Left ventricle myocardium superior (tissue), 1 donor: ENCODE measurements at places on chromosomes 11 and 22. TPM values are rescaled to one million over a fixed set of nuclear protein-coding genes. Genes with fewer than 3 reads are reported as not detected.

- DNase-seq, result no peak
These were observed at the start of gene SAA2 for GRCh38 chr11:18248561-18248960. SAA2 (minus strand) TSS chr11:18248668; CDS start chr11:18248011, 657 bp downstream.

- DNase-seq, result no peak
These were observed 16.6 kb downstream of the SEC14L3 start for GRCh38 chr22:30455075-30455840.

GRCh38 chr11:119421941-119422808 lies 797 bp downstream of the THY1 start:
- DNase-seq, result no peak

DNA sequence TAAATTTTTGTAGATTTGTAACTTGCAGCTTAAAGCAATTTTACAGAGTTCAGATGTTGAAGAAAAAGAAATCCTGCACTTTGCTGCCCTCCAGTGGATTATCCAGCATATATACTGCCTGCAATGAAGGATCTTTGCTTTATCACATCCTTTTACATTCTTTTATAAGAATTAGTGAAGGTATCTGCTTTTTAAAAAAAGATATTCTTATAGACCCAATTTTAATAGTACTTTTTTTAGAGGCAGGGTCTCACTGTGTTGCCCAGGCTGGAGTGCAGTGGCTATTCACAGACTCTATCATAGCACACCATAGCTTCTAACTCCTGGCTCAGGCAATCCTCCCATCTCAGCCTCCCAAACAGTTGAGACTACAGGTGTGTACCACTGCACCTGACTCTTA lies 60.7 kb downstream of the TTC17 start:
- DNase-seq, result no peak

GRCh38 chr11:70090961-70091381 lies 12.9 kb downstream of the ANO1 start:
- DNase-seq, result peak; percentile 85

DNA sequence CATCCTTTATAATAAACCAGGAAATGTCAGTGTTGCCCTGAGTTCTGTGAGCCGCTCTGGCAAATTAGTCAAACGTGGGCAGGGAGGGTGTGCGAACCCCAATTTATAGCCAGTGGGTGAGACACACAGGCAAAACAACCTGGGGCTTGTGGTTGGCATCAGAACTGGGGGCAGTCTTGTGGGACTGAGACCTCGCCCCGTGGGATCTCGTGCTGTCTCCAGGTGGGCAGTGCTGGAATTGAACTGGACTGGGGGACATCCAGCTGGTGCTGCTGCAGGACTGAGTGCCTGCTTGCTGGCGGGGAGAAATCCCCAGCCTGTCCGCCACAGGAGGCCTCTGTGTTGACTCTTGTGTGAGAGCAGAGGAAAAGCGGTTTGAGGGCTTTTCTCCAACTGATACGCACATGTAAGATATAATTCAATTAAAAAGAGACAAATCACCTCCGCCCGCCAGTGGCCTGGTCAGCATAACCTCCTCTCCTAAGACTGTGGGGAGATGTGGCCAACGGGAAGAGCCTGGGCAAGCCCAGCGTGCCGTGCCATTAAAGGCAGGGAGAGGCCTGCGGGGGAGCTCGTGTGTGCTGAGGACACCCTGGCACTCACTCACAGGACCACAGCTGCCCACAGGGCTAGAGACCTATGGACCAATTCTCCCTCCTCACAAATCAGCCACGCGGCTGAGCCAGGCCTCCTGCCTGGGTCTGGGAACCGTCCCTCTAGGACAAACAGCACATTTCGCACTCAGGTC lies 18.4 kb downstream of the SULT4A1 start:
- DNase-seq, result no peak

DNA sequence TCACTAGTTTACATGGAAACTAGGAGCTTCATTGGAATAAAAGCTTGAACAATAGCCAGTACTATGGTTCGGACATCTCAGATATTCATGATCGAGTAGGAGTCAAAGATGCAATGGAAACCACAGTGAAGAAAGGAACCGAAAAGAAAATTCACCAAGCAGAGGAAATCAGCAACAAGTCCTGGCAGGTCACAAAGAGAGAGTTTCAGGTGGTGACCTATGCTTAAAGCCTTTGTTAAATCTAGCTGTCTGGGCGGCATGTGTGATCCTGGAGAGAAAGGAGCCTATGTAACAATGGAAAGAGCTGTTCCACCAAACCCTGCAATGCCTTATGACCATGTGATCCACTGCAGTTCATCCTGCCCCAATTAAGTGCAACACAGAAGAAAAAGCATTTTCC lies 68.9 kb upstream of the POU2AF2 start:
- no peak for DNase-seq

MACROD1 gene
- 139 TPM for total RNA-seq

DNA sequence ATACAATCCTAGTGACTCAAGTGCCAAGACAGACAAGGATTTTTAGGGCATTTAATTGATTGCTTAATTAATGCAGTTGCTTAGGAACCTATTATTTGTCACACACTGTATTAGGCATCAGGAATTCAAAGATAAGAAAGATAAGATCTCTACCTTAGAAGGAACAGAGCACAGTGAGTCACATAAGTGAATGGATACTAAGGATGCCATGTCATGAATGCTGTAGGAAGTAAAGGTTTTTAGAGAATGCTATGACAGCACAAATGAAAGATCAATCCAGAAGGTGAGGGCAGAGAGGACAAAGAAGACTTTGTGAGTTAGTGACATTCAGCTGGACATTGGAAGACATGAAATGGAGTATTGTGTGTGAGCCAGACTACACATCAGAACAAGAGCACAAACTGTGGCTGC lies 147.9 kb upstream of the DDI1 start:
- no peak for DNase-seq

GRCh38 chr22:25770333-25770732 lies 28.3 kb downstream of the MYO18B start:
- DNase-seq, result no peak

DNA sequence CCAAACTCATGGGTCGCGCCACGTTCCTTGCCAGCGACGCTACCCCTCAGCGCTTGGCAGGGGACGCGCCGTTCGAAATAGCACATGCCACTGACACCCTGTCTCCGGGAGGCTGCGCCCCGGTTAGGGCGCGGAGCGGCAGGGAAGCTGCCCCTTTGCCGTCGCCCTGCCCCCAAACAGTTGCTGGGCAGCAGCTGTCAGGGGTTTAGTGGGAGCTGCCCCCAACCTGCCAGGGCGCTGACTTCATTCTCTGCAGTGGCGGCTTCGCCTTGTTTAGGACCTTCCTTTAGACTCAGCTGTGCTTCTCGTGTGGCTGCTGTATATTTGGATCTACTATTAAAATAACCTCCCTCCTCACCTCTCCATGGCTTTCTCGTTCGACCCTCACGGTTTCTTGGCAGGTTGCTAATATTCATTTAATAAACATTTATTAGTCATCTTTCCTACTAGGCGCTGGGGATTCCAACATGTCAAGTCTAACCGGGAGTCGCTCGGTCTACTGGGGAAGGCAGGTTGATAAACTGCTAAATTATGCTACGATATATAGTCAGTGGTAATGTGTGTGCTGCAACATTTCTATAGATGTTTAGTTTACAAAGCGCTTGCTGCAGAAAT lies 782 bp downstream of the TMEM109 start:
- peak; percentile 65 for DNase-seq

GRCh38 chr11:12746593-12747097 lies 72.4 kb downstream of the TEAD1 start:
- peak; percentile 88 for DNase-seq

- DNase-seq, result peak; percentile 78
These were observed 26.6 kb upstream of the L3MBTL2 start for GRCh38 chr22:41178425-41178975.

DUSP8 gene
- 7.7 TPM for total RNA-seq

DNA sequence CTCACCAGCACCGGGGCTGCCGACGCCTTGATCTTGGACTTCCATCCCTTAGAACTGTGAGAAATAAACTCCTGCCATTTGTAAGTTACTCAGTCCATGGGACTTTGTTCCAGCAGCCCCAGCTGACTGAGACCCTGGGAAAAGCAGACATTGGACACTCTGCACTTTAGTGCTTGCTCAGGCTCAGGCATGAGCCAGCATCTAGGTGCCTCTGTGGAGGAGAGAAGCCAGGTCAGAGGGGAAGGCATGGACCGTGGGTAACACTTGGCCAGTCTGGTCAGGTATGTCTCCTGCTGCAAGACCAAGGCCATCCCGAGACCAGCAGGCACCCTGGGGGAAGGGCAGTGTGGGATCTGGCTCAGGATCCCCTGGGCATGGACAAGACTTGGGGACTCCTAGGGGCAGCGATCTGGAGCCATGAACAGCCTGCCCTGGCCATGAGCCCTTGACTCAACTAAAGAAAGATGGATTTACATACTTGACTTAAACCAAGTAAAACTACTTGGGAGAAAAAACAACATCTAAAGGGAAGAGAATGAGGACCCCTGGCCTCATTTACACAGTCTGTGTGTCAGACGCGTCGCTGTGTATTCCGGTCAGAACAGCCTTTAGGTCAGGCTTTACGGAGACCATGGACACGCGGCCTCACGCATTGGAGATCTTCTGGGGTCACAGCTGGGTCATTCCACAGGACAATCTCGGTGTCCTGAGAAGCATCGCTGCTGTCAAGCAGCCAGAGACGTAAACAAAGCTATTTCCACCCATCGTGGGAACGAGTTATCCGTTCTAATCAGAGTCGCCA lies 497.1 kb downstream of the BRD1 start:
- DNase-seq, result no peak

NPAS4 gene
- not detected for total RNA-seq

DNA sequence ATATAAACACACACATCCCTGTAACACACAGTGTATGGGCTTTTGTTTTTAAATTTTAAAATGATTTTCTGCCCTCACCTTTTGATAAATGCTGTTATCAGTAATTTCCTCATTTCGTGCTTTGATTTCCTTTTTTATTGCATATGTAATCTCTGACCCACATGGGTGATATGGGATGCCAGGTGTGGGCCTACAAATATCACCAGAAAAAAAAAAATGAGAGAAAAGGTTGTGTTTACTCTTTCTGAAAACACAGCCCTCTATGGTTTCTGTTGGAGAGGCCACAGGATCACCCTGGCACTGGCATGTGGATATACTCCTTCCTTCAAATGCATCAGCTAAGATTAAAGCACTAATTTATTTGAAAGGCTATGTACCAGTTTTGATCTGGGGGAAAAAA lies 17.0 kb downstream of the DRD2 start:
- DNase-seq, result no peak

DNA sequence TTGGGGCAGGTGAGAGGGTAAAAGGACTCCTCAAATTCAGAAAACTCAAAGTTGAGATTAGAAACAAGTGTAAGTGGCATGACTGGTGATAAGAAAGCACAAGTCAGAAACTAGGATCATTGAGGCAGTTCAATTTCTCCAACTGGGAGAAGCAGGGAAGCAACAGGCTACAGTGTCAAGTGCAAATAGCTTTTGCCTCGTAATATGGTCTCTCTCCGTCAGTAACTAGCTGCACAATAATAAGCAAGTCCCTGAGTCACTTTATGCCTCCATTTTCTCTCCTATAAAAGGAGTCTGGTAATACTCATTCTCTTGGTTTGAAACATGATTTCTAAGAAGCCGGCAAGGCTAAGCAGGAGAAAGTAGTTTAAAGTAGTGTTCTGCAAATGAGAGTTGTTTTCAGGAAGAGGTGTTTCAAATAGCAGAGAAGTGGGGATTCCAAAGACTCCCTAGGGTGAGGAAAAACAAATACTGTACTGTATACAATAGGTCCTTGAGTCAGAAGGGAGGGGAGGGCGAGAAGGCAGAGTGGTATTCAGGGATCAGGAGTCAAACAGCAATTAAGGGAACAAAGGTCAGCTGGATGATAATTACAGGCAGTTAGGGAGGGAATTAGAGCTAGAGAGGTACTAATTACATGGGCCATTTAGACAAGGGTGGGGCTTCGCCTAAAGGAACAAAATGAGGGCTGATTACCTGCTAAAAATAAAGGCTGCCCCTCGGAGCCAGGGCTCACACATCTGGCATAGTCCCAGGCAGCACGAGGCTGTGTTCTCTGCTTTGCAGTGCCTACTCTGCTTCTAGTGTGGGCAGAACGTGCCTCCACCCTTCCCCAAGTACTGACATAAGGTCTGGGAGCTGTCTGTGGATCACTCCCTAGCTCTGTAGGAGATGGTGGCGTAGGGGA lies 96.0 kb upstream of the BDNF start:
- peak; percentile 37 for DNase-seq

- no peak for DNase-seq
These were observed 6.3 kb downstream of the UPB1 start for GRCh38 chr22:24501301-24502005.

- DNase-seq, result peak; percentile 23
These were observed 26.5 kb downstream of the CTTN start for GRCh38 chr11:70424765-70425344.

SLC1A2 gene
- 2.7 TPM for total RNA-seq

DNA sequence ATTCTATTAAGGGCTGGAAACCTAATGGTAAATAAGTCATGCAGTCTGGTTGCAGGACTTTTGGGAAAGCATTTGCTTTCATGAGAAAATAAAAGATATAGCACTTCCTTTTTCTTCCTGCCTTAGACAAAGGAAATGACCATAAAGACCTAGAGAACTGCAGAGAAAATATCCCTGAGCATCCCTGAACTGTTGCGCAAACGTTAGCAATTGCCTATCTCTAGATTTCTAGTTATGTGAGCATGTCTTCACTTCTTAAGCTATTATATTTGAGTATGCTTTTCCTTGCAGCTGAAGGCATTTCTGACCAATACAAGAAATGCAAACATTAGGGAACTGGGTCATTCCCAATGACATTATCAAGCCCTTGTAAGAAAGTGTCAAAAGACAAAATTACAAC lies 110.6 kb downstream of the KIF18A start:
- DNase-seq, result no peak

GRCh38 chr22:20960609-20961008 lies 6.4 kb upstream of the AIFM3 start:
- no peak for DNase-seq
